Kasumi-1 (cell line): ENCODE measurements at places on chromosomes 12 and 14.

- DNase-seq = no peak
These were observed 460.2 kb downstream of the RAD51B start for GRCh38 chr14:68279777-68280233.

GRCh38 chr12:57888409-57889157, 42.1 kb upstream of the CTDSP2 start:
- DNase-seq = no peak

DNA sequence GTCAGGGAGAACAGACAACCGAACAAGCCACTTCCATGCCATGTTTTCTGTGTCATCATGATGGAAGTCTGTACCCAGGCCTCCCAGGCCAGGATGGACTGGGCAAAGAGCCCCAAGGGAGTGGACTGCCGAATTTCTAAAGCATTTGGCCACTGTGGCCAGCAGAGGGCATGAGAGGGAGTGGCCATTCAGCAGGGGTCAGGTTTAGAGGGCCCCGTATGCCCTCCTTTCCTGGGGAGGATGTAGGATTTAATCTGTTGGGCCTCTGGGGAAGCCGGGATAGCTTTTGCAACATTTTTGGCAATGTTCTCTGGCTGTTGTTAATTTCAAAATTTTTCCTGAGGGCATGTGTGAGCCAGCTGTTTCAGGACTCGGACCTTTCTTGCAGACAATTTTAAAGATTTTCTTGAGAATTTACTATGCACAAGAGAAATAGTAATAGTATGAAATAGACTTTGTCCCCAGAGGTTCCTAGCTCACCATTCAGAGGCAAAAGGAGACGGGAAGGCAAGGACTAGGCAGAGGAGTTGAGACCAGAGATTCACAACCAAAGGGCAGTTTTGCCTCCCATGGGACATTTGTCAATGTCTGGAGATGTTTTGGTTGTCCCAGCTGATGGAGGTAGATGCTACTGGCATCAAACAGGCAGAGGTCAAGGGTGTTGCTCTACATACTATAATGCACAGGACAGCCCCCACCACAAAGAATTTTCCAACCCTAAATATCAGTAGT, 18.0 kb downstream of the ACACB start:
- DNase-seq = no peak

DNA sequence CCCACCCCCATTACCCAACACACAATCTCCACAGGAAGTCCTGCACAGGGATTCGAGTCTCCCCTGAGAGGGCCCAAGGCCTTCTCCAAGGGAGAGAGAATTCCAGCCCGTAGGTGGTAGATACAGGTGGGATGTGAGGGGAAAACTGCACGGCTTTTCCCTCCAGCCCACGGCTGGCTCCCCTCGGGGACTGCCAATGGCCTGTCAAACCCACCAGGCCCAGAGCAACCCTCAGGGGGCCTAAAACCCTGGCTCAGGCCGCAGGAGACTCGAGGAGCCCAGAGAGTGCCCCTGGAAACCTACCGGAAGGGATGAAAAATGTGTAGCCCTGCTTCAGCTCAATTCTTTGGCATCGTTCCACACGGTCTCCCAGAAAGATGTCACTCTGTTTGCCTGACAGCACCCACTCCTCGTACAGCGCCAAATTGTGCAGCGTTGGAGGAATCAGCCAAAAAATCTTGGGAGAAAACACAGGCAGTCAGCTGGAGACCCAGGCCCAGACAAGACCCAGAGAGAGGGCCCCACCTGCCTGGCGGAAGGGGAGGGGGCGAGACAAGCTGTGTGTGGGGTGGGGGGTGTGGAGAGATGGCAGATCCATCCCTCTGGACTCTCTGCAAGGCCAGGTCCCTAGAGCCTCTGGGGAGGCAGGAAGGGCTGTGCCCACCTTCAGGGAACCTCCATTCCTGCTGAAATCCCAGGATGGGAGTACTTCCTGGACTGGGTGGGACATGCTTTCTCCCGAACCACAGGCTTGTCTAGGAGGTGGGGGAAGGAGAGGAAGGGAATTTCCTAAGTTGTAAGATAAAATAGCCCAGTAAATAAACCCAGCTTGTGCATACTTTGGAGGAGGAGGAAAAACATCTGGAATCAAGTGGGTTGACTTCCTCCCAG, 48.1 kb downstream of the KDM2B start:
- DNase-seq = no peak

DNA sequence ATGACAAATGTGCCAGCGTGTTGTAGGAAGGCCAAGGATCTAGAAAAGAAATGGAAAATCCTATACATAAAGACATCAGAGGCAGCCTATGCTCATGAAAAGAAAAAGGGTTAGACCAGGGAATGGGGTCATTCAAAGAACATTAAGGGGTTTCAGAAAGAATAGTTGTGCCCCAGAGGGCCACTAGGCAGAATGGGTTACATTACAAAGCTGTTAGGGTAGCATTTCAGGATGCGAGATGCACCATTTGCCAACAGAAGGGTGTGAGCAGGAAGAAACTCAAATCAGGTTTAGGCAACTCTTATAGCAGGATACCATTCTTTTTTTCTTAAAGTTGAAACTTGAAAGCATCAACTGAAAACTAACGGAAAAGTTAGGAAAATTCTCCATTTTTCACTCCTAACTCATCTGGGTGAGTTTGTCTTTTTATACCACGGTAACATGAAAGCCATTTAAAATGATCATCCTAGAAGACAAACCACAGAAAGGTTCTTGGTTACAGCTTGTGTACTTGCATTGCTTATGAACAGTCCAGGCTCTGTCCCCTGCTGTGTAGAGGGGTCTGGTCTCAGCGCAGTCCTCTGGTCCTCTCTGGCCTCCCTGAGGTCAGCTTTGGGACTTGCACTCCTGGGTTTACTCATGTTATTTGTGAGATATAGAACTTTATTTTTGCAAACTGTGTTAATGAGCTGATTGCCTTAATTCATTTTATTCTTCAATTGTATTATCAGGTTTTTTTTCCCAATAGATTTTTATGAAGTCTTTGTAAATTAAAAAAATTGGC, 209.1 kb downstream of the DACT1 start:
- no peak for DNase-seq

DNA sequence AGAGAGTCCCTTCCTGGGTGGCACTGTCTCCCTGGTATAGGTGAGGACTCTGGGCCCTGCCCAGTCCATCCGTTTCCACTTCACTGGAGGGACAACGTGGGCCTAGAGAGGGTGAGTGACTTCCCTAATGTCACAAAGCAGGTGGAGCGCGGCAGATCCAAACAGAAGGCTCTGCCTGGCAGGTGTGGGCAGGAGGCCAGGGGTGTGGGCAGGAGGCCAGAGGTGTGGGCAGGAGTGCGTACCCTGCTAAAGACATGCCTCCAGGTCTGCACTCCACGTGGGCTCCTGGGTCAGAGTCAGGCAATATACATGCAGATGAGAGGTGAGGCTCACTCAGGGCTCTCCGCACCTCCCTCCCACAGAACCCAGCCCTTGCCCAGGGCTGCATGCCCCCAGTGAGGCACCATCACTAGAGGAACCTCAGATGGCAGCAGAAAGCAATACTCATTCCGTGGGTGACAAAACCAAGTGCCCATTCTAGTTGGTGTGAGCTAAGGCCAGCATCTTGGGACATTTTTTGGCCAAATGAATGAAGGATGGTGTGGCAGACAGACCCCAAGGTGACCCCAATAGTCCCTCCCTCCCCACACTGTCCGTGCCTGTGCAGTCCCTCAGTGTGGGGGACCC, 271.6 kb upstream of the RTL1 start:
- DNase-seq = no peak

DNA sequence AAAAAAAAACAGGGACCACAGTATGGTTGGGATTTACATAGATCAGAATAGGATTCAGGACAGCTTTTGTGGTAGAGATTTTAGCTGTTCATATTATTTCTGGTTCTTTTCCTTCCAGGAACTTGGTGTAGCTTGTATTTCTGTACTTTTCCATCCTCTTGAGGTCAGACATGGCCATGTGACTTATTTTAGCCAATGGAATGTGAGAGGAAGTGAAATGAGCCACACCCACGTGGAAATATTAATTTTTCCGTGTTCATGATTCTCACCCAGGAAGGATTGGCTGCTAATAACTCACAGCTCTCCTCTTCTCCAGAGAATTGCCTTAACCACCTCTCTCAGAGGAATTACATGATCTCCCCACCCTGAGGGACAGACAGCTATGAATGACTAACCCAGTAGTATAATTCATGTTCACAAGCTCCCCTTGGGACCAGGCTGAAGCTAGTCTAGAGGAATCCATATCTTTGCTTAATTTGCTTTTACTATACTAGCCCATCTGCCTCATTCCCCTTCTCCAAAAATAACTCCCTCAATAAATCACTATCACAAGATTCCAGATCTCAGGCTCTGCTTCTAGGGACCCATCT, 340.4 kb downstream of the NUAK1 start:
- DNase-seq = no peak

DNA sequence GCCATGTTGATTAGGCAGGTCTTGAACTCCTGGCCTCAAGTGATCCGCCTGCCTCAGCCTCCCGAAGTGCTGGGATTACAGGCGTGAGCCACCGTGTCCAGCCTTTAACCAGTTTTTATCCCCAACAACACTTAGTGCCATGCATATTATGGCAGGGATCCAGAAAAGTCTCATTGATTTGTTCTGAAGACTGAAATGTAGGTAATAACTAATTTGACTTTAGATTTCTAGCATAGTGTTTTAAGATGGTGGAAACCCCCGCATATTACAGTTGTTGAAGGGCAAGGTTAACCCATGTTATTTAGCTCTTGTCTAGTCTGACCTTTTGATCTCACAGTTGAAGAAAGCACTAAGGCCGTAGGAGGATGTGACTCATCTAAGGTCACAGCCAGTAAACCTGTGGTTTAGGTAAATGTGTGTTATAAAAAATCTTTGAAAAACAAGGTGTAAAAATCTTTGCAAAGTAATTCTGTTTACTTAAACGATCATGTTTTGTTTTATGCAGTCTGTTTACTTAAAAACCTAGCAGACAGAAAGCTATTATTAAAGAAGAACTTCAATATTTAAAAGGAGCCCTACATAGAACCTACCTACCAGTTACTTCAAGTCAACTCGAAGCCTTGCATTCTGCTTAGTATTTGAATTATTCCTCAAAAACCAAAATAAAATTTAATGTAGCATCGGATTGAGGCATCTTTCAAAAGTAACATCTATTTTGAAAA, 24.8 kb downstream of the BICDL1 start:
- no peak for DNase-seq

DNA sequence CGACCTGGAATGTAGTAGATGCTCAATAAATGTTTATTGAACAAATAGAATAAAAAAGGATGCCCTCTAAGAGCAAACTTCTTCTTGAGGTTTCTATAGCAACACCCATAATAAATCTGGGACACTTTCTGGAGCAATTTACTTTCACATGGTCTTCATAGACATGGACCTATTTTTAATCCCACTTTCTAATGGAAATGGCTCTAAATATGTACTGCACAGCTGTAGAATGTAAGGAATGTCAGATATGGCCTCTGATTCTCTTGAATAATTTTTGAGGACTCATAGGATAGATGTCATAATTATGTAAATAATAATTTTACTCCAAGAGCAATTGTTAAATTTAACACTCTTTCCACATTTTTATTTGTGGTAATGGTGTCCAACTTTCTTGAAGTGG, 133.5 kb upstream of the DAAM1 start:
- DNase-seq = no peak

DNA sequence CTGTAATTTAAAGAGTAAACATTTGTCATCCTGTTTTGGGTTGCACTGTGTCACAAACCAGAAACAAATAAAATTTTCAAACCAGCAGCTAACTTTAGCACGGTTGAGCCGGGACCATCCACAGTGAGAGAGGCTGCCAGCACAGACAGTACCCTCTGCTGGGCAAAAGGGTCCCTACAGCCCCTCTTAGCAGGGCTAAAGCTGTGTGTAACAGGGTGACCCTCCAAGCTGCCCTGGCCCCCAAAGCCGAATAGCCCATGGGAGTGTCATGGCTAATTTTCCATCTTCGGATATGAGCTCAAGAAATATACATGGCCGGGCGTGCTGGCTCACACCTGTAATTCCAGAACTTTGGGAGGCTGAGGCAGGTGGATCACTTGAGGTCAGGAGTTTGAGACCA, 157.1 kb upstream of the GRIN2B start:
- no peak for DNase-seq

DNA sequence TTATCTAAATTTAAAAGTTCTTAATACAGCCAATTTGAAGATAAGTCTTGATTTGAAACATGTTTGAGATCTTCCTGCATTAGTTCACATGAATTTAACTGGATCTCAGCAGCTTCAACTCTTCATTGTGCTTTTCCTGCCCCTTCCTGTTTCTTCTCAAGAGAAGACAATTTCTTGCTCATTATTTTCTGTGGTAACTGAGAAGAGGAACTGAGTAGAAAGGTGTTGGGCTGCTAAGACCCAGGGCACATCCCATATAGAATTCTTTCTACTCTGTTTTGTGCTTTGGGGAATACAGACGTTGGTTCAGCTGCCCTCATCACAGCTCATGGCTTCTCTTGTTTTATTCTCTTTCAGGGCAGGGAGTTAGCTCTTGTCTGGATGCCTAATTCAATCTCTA, 110.2 kb downstream of the SNAPC1 start:
- DNase-seq = peak; percentile 64

- DNase-seq = no peak
These were observed 25.6 kb downstream of the SENP1 start for GRCh38 chr12:48080285-48080684.

DNA sequence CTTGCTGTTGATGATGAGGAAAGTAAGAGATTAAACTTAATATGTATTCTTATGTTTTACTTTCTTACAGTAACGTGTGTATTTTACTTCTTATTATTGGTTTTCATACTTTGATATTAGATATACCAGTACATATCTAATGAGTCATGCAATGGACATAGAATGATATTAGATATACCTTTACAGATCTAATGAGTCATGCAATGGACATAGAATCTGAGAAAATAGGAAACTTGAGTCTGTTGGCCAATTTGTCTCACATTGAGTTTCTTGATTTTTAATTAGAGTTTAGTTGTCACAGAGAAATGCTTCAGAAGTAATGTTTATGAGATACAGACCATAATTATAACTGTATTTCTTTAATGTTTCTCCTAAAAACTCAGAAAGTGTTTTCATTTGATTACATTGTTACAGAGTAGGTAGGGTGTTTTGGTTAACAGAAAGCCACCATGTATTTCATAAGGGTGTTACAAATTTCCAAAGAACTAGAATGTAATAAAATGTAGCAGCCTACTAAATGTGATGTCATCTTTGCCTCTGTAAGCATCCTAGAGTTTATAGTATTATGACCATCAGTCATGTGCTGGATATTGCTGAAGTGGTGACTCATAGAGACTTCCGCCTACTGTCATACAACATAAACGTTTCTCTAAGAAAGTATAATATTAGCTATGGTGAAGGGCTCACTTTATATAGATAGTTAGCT, 3.0 kb downstream of the GAS2L3 start:
- peak; percentile 5 for DNase-seq

GRCh38 chr12:65335021-65335714, 56.7 kb downstream of the MSRB3 start:
- DNase-seq = no peak

DNA sequence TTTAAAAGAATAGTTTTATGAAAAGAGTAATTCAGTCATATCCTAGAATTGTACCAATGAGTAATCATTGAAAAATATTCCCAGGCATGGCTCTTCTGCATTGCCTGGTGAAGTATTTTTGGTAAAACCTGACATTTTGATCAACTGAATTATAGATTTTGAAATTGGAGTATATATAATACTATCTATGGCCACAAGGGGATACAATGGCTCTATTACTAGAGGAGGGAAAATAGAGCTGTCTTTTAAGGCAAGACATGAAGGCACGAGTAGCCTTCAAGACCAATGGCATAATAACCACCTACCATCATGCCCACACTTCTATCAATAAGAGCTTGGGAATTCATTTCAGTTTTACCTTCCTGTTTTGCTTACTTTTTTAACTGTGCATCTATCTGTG, 1241.4 kb upstream of the TMEM132C start:
- DNase-seq = no peak

- no peak for DNase-seq
These were observed 88.8 kb downstream of the SLC25A21 start for GRCh38 chr14:37083599-37083998.

GRCh38 chr12:115794659-115795081, 482.8 kb downstream of the MED13L start:
- DNase-seq = no peak
